NCI-H1105 (cell line): ENCODE measurements at places on chromosomes 7 and 10.

GRCh38 chr7:11434366-11434765 lies 397.6 kb downstream of the THSD7A start:
- no peak for DNase-seq

GRCh38 chr7:84647797-84648757 lies 453.5 kb upstream of the SEMA3A start:
- DNase-seq: no peak

DNA sequence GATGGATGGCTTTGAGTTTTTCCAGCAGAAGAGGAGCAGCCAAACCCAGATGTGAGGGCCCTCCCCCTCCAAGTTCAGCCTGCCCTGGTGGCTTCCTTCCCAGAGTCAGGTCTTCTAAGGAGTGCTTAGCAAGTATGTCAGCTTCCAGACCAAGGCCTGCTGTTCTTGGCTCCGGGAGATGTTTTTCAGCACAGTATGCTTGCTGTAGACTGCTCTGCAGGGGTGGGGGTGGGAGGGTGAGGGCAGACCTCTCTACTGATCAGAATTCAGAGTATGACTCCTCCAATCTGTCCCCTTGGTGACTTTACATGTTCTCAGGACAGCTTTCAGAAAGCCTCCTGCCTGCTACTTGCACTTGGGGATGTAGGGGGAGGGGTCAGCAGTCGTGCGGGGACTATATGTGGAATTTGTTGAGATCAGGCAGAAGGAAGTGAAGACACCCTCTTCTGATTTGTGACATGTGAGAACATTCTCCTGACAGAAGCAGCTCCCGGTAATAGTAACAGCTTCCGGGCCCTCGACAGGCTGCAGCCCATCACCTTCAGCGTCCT lies 516.4 kb upstream of the ZMIZ1 start:
- DNase-seq: no peak

DNA sequence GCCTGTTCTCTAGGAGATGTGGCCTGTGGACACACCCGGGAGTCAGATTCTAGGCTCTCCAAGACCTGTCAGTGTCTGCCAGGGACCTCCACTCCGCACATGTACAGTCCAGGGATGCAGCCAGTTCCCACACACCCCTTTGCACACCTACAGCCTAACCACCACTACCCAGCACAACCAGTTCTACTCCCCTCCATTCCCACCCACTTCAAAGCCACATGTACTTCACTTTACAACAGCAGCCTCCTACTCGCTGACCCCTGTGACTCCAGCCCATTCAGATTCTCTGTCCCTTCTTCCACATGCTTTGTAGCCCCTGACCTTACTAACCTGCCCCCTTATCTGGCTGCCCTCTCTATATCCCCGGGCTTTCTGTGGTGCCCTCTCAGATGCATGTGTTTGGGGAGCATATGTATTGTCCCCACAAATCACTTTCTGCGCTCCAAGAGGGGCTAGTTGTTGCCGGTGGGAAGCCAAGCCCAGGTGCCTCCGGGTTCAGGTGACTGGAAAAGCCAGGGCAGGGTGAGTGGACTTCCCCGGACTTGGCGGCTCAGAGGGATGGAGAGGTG lies 7.2 kb downstream of the LBX1 start:
- no peak for DNase-seq

GRCh38 chr10:10780746-10781145 lies 236.9 kb upstream of the CELF2 start:
- DNase-seq: no peak

- no peak for DNase-seq
Measured at GRCh38 chr7:28766359-28766758, 191.8 kb downstream of the TRIL start.

DNA sequence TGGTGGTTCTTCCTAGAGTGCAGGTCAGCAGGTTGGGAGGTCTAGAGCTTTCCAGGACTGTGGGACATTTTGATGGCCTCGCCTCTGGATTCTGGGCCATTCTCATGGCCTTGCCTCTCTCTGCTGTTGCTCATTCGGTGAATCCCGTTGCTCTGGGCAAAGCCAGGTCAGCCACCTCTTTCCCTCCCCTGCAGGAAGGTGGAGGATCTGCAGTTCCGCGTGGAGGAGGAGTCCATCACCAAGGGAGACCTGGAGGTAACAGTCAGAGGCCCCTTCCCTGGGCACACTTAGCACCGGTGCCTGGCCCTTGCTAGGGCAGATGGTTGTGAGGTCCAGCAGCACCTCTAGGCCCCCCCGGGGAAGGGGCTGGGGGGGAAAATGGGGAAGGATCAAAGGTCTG lies 74.9 kb downstream of the CLIP2 start:
- no peak for DNase-seq

DNA sequence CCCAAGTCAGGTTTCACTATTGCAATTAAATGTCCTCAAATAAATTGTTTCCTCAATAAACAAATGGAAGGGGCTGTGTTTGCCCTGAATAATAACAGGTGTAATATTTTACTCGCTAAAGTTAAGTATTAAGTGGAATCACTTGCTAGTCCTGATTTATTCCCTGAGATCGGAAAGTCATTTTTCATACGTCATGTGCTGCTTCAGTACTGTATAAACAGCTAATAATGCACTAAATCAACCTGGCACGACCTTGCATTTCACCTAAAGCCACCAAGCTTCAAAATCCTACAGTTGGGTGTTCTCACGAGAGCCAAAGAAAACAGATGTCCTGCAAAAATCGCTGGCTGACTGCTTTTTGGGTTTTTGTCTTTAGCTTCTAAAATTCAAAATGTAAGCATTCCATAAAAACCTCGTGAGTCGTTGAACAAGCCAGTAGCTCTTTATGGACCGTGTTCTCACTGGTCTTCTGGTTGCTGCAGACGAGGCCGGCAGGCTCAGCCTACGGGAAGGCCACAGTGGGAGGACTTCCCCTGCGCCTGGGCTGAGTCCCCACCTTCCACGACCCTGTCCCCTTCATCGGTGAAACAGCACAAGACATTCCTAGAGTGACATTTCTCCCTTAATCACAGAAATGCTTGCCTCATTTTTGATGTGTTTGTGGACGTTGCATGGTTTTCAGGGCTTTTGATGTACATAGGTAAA lies 17.9 kb upstream of the MNX1 start:
- DNase-seq: no peak

- DNase-seq: no peak
Measured at GRCh38 chr7:157964016-157964415, 623.6 kb downstream of the PTPRN2 start.

- no peak for DNase-seq
Measured at GRCh38 chr7:127290801-127291361, 38.1 kb upstream of the GRM8 start.

DNA sequence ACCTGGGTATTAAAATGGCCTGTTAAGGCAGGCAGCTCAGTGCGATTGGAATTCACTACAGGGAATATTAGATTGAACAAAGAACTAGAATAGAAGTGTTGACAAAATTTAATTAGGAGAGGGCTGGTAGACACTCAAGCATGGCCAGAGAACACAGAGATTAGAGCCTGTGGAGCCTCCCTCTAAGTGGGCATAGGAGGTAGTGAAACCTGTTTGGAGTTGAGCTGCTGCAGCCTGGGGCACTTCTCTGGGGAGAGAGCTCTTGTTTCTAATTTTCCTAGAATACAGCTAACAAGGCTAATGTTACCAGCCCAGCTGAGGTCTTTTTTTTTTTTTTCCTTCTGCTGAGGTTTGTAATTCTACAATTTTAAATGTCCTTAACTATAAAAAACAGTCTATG lies 46.4 kb downstream of the TMEM168 start:
- DNase-seq: no peak

DNA sequence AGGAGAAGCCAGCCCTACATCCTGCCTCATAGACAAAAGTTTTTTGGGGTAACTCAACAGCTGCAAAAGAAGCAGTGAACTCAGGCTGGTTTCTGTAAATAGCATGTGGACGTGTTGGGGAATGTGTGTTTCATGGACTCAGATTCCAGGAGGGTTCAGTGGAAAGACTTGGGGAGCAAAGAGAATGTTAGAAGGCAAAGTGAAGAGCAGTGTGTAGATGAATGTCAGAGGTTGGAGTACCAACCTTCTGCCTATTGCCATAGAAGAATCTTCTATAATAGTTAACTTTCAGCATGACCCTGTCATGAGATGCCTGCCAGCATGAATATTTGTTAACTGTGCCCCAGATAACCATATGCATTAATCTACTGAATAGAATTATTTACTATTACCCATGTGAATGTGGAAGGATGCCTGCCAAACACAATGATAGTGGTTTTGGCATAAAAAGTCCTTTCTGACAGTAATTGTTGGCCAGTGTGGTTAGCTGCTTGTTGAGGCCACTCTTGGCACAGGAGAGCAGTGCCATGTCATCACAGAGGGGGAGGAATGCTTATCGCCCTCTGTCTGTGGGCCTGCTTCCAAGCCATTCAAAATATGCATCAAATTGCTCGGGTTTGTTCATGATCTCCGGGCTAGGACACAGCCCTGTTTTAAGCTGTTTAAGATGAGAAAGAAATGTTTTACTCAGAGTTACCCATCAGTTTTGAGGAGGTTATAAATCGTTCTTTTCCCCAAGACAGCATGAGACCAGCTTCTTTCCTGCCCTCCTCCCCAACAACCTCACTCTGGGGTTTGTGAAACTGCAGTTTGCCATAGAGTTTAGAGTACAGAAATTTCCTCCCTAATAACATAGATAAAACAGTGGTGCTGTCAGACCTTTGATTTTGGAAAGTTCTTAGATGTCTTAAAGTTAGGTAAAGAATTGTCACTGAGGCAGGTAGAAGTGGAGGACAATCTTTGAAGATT lies 165.3 kb downstream of the WNT2 start:
- DNase-seq: no peak

GRCh38 chr7:57425969-57426628 lies 23.9 kb upstream of the ZNF716 start:
- no peak for DNase-seq

DNA sequence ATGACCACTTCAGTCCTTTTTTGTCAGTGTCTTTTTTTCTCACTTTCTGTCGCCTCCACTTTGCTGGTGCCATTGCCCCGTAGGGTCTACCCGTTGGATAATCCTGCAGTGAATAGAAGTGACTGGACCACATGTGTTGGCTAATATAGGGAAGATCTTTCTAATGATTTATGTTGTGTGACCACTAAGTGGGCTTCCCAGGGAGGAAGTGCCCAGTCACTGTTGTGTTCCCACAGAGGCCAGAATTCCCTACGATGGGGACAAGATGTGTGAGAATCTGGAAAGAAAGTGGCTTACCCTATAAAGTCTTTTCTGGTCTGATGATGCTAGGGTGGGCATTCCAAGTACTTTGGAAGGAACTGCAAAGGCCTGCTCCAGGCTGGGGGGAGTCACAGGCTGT lies 28.4 kb upstream of the SMC3 start:
- no peak for DNase-seq

- no peak for DNase-seq
Measured at GRCh38 chr10:13559124-13559700, 27.6 kb upstream of the PRPF18 start.

- DNase-seq: no peak
Measured at GRCh38 chr10:33126742-33127141, 168.7 kb upstream of the ITGB1 start.

DNA sequence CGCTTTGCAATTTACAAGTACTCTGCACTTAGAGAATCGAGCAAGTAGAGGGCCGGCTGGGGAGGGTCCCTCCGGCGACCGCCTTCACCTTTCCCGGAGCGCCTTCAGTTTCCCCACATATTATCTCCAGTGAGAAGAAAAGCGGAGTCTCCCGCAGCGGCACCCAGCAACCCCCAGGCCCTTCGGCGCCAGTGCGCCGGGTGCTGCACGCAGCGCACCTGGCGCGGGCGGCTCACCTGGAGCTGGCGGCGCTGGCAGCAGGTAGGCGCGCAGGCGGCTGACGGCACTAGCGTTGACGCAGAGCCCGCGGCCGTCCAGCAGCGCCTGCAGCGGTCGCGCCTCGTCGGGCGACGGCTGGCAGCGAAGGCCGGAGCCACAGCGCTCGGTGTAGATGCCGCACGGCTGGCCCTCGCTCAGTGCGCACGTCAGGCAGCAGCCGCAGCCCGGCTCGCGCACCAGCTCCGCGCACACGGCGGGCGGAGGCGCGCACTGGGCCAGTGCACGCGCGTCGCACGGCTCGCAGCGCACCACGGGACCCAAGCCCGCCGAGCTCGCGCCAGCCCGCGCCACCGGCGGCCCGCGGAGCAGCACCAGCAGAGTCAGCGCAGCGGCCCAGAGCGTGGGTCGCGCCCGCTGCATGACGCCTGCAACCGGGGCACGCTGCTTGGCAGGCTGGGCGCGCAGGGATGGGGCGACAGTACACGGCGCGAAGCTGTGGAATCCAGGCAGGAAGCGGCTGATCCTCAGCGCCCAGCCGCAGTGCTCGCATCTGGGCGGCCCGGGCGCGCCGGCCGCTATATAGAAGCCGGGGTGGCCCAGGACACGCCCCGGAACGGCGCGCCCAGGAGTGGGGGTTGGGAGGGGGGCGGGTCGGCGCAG lies at the start of gene IGFBP3:
Gene IGFBP3, minus strand, starts transcription at position 771 of the 879 bp plus-strand sequence. Its CDS starts 132 bp downstream, at position 639.
- peak; percentile 83 for DNase-seq

DNA sequence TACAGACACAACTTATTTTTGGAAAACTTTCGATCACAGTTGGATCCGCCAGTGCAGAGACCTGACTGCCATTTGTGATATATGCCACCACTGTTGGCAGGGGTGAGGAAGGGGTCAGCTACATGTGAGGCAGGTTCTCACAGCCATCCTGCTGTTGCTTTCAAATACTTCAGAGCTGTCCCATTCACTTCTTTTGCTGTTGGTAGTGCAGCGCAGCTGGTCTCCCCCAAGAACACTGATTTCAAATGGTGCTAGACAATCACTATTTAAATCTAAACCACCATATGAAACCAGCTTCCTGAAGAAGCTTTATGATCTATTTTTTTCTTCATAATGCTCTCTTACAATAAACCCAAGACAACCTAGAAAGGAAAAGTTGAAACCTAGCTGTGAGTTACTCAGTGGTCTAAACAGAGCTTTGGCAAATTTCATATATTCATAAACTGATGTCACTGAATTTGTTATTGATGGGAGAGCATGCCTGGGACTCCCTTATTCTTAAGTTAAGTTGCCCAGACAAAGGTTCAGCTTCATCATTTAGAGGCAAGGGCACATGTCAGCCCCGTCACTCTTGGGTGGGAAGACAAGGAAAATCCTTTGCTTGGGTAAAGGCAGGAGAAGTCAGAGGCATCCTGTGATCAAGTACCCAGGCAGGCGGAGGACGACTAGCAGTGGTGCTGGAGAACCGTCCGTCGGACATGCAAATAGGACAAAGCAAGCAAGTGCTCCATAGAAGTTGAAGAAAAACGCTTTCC lies 143.4 kb upstream of the KLF14 start:
- DNase-seq: no peak

DNA sequence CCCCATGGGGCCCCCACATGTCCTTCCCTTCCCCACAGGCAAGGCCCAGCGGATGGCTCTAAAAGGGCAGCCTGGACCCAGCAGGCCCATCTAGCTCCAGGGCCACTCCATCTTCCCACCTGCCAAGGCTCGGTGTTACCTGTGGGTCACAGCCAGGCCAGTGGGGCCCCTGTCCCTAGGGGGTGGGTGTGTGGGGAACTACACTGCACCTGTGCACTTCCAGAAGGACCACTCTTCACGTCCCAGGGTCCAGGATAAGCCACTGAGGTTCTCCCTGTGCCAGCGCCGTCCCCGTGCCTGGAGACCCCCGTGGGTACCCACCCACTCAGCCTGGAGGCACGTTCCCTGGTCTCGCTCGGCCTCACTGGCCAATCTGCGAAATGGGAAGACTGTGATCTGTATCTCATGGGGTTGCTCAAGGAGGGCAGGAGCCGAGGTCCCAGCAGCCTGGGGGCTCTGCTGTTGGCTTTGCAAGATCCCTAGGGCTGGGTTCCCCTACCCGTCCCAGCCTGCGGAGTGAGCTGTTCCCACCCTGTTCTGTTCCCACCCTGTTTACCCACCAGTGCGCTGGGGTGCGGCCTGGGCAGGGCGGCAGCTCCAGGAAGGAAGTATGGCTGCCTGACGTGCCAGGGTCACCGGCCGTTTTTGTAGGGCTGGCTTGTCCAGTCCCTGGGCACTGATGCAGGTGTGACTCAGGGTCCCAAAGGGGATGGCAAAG lies 4.6 kb downstream of the PWWP2B start:
- no peak for DNase-seq

- DNase-seq: peak; percentile 42
Measured at GRCh38 chr10:101569622-101570427, 18.2 kb downstream of the POLL start.
